ENCODE measurements at places on chromosomes 7 and 10.
A peak's percentile ranks its signal among the peaks of the same experiment; 100 is the strongest.

DNA sequence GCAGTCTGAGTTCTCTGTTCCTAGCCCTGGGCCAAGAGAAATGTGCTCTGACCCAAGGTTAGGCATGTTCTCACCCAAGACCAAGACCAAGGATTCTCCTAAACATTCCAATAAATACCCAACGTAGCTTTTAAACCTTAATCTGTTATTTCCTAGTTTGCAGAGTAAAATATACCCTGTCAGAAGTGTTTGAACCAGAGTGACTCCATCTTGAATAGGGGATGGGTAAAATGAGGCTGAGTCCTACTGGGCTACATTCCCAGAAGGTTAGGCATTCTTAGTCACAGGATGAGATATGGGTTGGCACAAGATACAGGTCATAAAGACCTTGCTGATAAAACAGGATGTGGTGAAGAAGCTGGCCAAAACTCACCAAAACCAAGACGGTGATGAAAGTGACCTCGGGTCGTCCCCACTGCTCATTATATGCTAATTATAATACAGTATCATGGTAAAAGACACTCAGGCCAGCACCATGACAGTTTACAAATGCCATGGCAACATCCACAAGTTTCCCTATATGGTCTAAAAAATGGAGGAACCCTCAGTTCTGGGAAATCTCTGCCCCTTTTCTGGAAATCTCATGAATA is 27.7 kb downstream of the PLXNA4 start:
- DNase-seq: no peak

- no peak for DNase-seq
Observed at GRCh38 chr10:123993534-123994416, 99.6 kb downstream of the CHST15 start.

DNA sequence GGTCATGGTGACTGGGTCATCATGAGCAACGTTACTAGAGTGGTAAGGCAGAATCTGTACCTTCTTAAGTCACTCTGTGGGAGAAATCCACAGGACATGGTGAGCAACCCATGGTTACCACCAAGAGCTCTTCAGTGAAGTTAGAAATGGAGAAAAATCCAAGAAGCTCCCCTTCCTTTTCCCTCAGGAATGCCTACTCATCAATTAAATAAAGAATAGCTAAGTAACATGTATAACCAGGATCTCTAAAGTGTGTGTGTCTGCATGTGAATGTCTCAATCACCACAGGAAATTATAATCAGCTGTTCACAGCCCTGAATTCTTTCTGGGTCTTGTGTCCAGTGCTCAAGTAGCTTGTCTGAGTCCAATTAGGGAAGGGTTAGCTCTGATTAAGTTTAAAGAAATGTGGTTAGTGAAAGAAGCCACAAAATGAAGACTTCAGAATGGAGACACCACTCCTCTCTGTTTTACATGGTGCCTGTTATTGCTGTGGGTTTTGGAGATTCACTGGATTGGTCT is 73.2 kb downstream of the SEM1 start:
- DNase-seq: no peak

- no peak for DNase-seq
Observed at GRCh38 chr10:63769367-63769766, 248.2 kb downstream of the REEP3 start.

- no peak for DNase-seq
Observed at GRCh38 chr10:70576803-70577517, 25.6 kb downstream of the PRF1 start.

GRCh38 chr10:92573798-92574547 is at the start of gene IDE:
Gene IDE, minus strand, starts transcription at chr10:92574093. Its CDS starts 74 bp downstream, at chr10:92574019.
- peak; percentile 82 for DNase-seq

DNA sequence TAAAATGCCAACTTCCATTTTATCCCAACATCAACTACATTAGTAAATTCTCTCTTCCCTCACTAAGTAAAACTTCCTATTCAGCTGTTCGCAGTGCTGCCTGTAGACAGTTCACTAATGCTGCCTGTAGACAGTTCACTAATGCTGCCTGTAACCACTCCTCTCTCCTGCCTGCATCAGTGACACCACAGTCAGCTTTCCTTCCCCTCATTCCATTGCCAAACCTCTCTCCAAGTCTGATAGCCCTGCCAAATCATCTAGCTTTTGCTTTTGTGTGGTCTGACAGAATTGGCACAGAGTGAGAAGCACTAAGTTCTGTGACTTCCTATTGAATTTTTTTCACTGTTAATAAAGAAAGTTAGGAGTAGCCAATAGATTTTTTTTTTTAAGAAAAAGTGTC is 43.0 kb upstream of the MACC1 start:
- DNase-seq: no peak

DNA sequence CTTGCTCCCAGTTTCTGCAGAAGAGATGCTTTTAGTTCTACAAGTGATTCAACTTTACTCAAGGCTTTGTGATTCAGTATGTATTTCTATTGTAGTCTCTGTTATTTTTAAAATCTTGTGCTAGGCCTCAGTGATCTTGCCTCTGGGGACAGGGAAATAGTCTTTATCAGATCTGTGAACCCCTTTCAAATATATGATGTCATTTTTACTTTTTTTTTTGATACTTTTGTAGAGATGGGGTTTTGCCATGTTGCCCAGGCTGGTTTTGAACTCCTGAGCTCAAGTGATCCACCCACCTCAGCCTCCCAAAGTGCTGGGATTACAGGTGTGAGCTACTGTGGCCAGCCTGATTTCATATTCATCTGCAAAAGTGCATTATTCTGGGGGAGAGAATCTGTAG is 3.4 kb downstream of the SNX10 start:
- DNase-seq: no peak

All from stimulated activated CD4-positive, alpha-beta T cell treated with anti-CD3 and anti-CD28 coated beads, TNF-alpha, amount 100 ng/mL, for 24 hours (primary cell).